ENCODE measurements at places on chromosomes 3 and 15.

- DNase-seq: no peak
Observed at GRCh38 chr3:129954514-129954913, 20.0 kb upstream of the TRH start.

- no peak for DNase-seq
Observed at GRCh38 chr15:93758824-93759223, 472.5 kb upstream of the MCTP2 start.

GRCh38 chr15:93331545-93332167, 242.6 kb upstream of the RGMA start:
- DNase-seq: no peak

GRCh38 chr15:71153823-71154524, 38.7 kb downstream of the THSD4 start:
- DNase-seq: no peak

DNA sequence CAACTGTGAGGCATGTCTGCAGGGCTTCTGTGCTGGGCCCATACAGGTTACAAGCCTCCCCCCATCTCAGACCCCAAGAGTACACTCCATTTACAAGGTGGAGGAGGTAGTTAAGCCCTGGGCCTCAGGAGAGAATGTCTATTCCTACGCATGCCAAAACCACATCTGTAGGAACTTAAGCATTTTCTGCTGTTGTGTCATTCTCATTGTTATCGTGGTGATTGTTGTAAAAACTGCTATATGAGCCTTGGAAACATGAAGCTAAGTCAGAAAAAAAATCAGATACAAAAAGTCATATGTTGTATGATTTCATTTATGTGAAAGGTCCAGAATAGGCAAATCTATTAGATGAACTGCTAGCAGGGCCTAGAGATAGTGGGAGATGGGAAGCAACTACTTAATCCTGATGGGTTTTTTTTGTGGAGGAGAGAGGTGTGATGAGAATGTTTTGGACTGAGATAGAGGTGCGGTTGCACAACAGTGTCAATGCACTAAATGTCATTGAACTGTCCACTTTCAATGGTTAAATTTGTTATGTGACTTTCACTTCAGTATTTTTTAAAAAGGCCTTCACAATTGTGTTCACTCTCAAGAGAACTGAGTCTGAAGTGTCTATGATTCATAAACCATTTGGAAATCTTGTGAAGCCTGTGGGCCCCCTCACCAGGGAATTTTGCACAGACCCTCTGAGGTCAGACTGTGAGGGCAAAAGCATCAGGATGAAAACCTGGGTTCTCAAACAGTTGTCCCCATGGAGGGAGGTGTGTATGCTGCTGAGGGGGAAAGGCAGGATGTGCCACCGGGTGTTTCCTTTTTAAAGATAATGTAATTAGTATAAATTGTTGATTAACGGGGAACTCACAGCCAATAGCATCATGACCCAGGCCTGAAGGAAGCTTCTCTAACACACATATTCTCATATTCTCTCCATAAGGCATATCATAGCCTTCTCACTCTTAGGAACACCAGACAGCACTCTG, 3.2 kb downstream of the RTP3 start:
- DNase-seq: no peak

- no peak for DNase-seq
Observed at GRCh38 chr15:46091860-46092450, 457.1 kb downstream of the SQOR start.

DNA sequence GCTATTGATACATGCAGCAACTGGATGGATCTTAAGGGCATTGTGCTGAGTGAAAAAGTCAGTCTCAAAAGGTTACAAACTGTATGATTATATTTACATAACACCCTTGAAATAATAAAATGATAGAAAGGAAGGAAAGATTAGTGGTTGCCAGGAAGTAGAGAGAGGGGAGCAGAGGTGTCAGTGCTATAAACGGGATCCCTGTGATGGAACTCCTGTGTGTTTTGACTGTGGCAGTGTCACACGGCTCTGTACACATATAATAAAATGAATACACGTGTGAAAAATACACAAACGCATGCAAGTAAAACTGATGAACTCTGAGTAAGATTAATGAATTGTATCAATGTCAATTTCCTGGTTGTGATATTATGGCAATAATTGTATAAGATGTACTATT, 60.3 kb downstream of the TCAIM start:
- no peak for DNase-seq

DNA sequence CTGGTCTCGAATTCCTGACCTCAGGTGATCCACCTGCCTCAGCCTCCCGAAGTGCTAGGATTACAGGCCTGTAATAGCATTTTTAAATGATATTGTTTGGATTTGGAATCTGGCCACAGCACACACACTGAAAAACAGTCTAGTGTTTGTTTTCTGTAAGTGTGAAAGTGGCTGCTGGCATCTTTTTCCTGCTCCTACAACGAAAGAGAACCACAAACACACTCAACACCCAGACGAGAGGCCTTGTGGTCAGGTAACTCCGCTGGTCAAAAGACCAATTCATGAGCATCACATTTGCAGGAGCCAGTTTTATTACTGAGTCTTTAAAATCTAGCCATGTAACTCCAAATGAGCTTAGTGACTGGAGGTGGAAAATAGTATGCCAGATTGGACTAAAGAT, 50.2 kb downstream of the IMPG2 start:
- DNase-seq: no peak

DNA sequence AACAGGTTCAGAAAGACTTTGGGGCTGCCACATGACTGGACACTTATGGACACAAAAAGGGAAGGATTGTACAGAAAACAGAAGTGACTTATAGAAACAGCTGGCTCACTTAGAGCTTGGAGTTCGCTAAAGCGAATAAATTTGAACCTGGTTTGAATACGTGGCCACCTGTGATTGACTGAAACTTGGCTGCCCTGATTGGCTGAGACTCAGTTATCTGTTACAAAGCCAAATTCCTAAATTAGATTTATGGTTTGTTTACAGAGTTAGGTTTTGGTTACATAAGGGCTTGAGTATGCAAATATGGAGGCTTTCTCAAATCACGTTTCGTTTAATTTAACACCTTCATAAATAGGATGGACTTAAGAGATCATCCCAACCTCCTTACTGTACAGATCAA, 270.2 kb downstream of the THSD4 start:
- DNase-seq: no peak

GRCh38 chr3:138023754-138024153, 13.8 kb downstream of the CLDN18 start:
- DNase-seq: no peak

DNA sequence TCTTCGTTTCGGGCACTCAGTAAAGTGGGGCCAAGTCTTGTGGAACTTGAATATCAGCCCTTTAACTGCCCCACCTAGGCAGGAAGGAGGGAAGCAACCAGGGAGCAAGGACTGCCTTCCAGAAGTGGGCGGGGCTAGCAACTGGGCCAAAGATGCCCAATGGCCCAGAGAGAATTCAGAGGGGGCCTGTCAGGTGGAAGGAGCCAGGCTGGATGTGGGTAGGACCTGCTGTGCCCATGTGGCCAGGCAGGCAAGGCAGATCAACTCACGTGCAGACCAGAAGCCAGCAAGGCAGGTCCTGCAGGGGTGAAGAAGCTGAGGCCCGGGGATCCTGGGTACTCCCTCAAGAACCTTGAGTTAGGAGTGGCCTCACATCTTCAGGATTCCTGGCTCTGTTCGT, 5.5 kb downstream of the MAP6D1 start:
- DNase-seq: no peak

GRCh38 chr15:42581272-42581730, 5.9 kb downstream of the STARD9 start:
- peak; percentile 66 for DNase-seq

DNA sequence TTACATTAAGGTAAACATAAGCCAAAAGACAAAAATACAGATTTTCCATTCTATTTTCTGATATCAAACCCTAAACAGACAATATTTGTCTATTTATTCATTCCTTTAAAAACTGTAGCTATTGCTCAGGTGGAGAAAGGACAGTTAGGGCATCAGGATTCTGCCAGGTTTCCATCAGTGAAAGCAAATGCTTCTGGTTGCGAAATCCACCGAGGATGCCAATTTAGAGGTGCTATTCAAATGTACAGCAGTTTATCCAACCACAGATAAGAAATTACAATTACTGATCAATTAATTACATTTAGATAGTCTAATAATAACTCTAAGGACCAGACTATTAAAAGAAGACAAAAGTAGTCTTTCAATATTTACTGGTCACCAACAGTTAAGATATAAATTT, 3.9 kb downstream of the TOMM70 start:
- DNase-seq: no peak

- DNase-seq: no peak
Observed at GRCh38 chr3:169162107-169162506, 501.4 kb downstream of the MECOM start.

- DNase-seq: no peak
Observed at GRCh38 chr15:78312957-78313356, 13.5 kb upstream of the SKIC8 start.

DNA sequence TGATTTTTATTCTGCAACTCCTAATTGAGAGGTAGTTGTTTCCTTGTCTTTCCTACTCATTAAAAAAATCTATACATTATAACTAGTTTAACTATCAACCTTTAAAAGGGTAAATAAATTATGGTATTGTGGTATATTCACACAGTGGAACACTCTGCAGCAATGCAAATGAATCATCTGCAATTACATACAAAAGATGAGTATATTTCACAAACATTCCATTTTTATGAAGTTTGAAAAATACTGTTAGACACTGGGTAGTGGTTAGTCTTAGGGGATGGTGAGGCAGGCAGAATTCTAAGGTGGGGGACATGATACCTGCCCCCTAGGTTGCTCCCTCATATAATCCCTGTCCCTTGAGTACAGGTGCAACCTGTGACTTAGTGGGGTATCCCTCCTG, 44.0 kb upstream of the MAGI1 start:
- DNase-seq: no peak

GRCh38 chr15:91142106-91142744, 42.2 kb downstream of the SV2B start:
- DNase-seq: no peak

DNA sequence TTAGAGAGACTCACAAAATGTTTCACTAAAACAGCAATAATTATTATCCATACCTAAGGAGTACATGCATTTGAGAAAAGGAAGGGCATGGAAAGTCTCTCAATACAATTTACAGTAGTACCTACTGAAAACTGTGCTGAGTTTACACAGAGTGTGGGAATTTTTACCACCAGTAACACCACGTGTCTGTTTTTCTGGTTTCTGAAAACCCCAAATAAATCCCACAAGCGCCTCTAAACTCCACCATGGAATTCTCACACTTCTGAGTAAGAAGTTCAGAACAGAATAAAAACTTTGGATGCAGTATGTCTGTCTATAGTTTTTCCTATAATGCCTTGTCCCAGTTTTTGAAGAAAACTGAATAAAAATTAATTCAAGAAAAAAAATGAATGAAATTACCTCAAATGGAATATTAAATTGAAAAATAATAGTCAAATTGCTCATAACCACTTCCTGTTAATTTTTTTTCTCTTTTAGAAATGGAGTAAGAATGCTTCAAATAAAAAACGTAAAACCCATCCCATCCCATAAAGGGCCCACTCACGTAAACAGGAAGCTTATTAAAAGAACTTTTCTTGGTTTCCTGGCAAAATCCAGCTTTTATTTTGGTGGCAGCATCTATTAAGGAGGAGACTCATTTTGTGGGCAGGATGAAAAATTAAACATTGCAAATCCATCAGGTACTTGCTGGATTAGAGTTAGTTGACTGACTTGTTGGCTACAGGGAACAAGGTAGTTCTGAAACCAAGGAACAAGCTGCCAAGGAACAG, 378.1 kb downstream of the TIGIT start:
- no peak for DNase-seq

DNA sequence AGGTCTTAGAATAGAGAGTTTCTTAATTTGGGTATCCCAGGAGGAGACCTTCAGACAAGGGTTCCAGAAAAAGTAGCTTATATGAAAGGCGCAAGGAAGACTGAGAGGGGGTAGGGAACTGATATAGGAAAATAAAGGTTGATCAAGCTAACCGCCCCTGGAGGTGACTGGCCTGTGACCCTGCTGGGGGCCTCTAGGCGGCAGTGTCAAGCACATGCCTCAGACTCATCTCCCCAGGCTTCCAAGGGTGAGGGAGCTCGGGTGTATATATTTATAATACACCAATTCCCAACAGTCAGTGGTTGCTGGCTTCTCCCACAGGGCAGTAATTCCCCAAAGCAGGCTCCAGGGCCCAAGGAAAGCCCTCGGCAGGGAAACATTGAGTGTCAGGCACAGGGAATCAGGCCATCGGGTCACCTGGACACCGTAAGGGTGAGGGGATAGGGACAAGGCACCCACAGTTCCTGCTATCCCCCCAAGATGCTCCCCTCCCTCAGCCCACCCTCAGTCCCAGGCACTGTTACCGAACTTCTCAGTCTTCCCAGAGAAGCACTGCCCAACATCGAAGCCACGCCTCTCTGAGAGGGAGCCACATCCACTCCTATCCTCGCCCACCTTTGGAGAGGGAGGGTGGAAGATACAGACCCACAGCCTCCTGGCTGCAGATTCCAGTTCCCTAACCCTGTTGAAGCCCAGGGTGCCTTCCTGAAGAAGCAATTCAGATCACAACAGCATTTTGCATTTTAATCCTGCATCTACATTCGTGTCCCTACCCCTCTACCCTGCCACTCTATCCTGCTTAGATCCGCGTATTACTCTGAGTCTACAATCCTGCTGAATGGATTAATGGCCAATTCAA, 19.5 kb upstream of the CAV3 start:
- DNase-seq: no peak

- no peak for DNase-seq
Observed at GRCh38 chr3:127739347-127740135, 66.8 kb downstream of the ABTB1 start.

- DNase-seq: no peak
Observed at GRCh38 chr3:34312684-34313083, 514.3 kb downstream of the PDCD6IP start.

DNA sequence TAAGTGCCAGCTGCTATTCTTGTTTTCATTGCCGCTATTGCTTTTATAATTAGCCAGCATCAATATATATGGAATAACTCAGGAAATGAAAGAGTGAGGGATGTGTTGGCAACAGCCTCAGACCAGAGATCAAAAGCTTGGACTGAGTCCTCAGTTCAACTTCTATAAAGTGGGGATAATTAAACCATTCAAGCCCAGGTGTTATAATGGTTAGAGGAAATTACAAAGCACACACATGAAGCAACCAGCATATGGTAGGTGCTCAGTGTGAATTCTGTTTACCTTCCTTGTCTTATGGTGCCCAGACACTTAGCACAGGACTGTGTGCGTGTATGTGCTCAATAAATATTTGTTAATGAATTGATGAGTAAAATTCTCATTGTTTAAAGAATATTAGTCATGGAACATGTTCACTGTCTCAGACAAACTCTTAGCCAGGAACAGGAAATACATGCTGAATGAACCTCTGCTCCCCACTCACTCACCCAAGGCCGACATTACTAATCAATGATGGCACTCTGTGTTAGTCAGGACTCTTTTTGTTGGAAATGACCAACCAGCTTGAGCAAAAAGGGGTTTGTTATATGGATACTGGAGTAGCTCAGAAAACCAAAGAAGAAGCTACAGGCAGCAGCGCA, 16.7 kb upstream of the CCDC174 start:
- DNase-seq: no peak

- no peak for DNase-seq
Observed at GRCh38 chr3:32614956-32615355, 44.3 kb upstream of the DYNC1LI1 start.

- DNase-seq: no peak
Observed at GRCh38 chr3:48709051-48709461, 8.0 kb downstream of the IP6K2 start.
